ENCODE measurements at places on chromosomes 6 and 20.

GRCh38 chr6:158647501-158647900 lies 2.4 kb upstream of the SYTL3 start:
- DNase-seq: no peak

DNA sequence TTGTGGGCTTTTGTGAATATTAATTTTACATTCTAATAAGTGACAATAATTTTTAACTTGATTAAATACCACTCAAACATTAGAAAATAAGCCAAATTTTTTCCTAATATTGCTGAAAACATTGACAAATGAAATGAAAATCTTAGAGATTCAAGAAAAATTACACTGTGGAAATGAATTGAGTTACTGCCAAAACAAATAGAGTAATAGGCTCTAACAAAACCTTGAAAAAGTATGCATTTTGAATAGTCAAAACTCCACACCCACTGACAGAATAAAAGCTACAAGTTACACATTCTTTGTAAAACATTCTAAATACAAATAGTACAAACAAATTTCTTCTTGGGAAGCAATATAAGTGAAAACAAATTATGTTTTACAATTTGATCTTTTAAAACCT lies 5.9 kb downstream of the TBX18 start:
- DNase-seq: no peak

GRCh38 chr20:17854307-17854903 lies 114.2 kb downstream of the SNX5 start:
- peak; percentile 79 for DNase-seq

DNA sequence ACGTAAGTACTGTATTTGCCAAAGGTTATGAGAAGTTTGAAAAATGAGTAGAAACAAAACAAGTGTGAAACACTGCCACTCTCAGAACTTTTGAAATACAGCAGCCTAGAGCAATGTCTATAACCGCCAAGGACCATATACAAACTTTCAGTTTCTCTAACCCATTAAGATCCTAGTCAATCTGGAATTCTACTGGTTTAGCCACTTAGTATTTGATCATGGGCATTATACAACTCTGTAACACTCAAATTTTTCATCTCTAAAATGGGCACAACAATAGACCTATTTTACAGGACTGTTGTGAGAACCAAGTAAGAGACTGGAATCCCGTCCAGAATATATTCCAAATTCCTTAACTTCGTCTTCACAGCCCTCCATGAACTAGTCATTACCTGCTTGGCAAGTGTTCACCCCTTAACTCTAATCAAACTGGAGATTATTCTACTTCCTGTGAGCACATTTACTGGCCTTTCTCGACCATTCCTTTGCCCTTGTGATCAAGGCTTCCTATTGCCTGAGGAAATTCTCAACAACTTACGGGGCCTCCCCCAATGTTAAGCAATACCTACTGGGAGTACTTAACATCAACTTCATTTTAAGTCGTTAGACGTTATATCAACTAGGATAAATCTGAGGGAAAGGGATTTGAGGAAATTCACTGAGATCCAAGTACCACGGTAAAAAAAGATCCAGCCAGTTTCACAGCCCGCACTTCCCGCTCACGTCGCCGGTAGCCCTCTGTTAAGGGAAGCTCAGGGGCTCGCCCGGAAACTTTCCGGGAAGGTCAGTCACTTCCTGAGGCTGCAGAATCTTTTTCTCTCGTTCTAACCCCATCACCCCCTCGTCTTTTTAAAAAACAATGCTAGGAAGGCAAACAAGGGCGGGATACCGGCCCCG lies 1.1 kb downstream of the EIF2S2 start:
- DNase-seq: peak; percentile 29

DNA sequence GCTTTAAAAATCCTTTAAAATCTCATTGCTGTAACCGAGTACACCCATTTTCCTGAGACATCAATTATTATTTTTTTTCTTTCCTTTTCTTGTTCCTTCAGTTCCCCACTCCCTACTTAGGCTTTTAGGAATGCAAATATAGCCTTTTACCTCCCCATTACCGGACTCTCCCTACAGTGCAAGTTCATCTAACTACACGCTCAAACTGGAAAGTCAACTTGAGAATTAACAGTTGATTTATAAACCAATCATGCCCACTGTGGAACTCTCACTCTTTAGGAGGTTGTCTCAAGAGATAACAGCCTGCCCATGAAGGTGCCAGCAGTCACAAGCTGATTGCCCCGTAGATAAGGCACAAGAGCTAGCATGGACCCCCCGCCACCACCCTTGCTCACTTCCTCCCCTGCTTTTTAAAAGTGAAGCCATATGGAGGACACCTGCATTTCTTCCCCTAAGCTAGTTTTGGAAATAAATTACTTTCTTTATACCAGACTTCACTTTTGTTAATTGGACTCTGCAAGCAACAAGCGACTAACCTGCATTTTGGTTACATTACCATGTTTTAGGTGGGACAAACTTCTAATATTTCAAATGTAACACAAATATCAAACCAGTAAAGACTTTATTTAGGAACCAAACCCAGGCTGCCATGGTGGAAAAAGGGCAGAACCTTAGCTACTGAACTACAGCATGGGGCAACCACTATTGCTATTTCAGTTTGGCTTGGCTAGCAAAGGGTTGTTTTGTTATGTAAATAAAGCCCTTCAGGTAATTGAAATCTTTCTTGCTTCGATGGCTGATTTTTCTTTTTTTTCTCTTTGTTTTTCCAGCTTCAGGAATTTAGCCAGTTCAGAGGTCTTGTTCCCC lies 34.9 kb downstream of the UBD start:
- DNase-seq: no peak

GRCh38 chr20:7696311-7696710 lies 243.9 kb downstream of the HAO1 start:
- DNase-seq: no peak

DNA sequence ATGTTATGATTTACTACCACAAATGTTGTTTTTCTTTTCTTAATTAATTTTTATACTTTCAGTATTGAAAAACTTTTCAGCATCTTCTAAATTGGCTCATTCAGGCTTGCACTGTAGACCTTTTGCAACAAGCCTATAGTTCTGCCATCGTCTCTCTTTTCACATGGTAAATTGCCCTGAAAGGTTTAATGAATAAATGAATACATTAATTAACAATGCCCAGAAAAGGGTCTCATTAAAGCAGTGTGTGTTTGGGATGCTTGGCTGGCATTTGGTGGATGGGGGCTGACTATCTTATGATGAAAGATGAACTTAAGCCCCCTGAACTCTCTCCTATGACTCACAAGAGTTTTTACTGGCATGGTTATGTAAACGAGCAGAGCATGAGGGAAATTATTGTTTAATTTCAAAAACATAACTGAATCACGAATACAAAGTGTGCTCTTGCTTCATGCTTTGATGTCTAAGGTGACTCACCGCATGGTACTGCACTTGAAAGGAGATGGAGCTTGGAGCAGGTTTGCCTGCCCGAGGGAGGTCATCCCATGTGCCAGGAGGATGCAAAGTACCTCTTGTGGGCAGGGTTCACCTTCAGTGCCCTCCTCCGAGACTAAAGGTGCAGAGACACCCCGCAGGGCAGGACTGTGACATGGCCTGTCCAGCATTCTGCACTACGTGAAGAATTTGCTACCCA lies 13.8 kb upstream of the PCK1 start:
- DNase-seq: no peak

All from psoas muscle (tissue), 8 donors.